Cortex of kidney (tissue), 1 donor: ENCODE measurements at places on chromosomes 12 and 14.

DNA sequence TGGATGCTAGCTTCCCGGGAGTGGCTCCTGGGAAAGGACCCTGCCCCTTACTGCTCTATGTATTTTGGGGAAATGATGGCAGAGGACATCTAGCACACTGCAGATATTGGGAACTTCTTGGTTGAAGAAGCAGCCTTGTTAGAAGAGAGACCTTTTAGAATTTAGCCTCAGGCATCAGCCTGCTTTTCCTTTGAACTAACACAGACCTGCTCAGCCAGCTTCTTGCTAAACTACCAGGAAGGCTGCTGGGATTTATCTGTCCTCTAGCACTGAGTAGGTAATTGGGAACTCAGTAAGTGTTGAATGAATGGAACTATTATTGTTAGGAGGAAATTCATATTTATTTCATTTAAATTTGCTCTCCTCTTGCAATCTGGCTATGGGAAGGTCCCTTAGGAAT lies 77.3 kb downstream of the DRAM1 start:
- DNase-seq: no peak

DNA sequence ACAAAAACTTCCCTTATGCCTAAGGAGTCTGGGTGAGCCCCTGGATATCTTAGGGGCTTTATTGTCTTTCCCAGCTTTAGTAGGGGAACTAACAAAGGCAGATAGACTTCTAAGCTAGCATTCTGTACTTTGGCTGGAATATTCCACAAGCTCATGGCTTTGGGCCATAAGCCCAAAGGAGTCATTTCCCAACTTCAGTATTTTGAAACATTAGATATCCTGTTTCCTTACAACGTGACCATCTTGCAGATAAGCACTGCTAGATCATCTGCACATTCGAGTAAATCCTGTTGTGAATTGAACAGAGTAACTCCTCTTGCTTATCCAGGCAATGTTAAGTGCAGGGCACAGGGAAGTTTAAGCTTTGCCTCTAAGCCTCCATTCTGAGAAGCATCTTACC lies 70.6 kb upstream of the ACTN1 start:
- DNase-seq: no peak

GRCh38 chr12:64427988-64428387 lies 23.8 kb downstream of the XPOT start:
- no peak for DNase-seq

- DNase-seq: no peak
These were observed 33.9 kb downstream of the CEP290 start for GRCh38 chr12:88108021-88108420.

GRCh38 chr12:22467190-22467589 lies 77.2 kb downstream of the C2CD5 start:
- DNase-seq: no peak

- no peak for DNase-seq
These were observed 117.0 kb downstream of the TTC8 start for GRCh38 chr14:88941414-88941813.

DNA sequence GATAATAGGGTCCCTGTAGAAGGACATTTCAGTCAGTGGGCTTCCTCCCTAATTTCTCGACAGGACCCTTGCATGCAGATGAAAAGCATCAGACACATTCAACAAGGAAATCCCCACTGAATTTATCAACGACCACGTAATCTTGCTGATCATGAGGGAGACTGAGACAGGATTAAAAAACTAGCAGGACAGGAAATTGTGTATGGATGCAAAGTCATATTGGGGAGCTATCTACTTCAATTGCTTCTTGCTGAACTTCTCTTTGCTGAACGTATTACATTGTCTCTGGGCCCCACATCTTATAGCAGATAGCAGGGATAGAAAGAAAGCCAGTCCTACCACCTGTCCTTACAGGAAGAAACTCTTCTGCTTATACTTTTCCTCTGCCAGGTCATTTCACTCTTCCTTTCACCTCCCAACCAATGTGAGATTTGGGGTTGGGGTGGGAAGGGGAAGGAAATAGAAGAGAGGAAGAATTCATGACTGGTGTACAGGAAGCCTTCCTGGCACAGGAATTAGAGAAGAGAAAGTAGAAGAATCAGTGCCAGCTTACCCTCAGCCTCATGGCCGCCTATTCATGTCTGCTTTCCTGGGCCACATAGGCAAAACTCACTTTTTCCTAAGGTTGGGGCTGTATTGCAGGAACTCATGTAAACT lies 333.3 kb downstream of the ZFP36L1 start:
- DNase-seq: no peak

DNA sequence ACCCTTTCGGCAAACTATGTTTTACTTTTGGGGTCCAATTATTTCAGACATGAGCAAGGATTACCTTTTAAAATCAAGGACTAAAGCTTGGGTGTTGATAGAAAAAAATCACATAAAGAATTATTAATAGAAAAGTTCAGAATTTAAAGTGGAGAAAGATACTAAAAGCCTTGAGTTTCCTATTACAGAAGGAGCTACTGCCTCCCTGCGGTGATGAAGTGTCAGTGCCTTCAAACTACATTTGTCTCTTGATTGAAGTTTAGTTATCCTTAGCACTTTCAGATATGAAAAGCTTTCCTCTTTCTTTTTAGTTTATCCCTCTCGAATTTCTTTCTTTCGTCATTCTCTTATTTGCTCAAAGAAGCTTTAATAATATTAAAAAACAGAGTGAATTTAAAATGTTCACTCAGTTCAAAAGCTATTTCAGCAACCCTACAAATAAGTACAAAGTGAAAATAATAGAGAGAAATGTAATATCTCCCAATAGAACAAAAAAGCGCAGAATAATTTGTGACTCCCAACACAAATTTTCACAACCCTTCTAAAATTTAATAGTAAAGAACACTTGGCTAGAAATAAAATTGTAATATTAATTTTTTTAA lies 87.6 kb downstream of the SEC23A start:
- DNase-seq: no peak

DNA sequence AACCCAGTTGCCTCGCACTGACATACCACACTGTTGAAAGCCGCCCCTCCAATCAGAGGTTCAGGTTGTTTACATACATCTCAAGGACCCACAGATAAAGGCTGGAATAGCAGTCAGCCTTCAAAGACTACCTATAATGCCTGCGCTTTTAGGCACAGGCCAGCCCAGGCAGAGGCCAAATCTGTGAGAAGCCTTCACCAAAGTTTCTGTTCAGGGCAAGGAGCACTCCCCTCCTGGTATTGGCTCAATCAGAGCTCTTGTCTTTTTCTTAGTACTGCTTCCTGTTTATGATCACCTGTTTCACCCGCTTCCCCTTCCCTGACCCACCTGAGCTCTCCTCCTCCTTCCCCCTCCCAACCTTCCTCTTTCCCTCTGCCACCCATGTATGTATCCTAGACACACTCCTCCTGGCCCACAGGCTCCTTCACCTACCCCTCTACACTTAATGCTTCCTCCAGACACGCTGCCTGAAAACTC lies 34.8 kb downstream of the DUSP16 start:
- DNase-seq: no peak

DNA sequence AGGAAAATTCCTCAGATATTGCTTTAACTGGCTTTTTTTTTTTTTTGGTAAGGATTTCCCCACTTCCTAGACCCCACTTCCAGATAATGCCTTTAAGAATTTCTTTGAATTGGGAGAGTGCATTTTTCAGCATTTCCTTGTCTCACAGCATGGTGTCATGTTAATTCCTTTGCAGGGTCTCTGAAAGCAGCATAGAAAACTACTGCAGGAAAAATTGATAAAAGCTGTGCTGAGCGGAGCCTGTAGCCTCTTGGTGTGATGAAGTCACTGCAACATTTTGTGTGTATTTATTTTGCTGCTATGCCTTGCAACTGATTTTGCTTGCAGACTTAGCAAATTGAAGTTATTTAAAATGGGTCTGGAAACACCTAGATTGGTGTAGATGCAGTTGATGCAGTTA lies 2.7 kb downstream of the ANO4 start:
- no peak for DNase-seq

- no peak for DNase-seq
These were observed 133.1 kb downstream of the MED13L start for GRCh38 chr12:116144384-116144783.
